ENCODE measurements at places on chromosomes 2 and 18.

DNA sequence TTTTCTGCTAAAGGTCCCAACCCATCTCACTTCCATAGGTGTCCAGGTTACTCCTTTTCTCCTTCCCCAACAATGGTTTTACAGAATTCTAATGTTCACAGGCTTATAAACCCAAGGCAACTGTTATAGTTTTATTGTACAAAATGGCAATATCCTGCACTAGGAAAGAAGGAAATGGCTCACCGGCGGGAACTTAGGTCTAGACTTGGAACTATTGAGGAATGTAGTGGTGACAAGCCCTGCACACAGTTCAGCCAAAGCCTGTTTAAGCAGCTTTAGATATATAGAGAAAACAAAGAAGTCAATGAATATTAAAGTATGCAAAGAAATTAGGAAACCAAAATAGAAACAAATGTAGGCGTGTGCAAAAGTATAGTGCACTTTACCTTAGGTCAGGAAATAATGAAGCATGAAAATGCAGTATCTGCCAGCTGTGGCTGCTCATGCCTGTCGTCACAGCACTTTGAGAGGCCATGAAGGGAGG is 22.7 kb upstream of the KCNG3 start:
- no peak for DNase-seq

- no peak for DNase-seq
These were observed 36.9 kb downstream of the REEP1 start for GRCh38 chr2:86300496-86300895.

DNA sequence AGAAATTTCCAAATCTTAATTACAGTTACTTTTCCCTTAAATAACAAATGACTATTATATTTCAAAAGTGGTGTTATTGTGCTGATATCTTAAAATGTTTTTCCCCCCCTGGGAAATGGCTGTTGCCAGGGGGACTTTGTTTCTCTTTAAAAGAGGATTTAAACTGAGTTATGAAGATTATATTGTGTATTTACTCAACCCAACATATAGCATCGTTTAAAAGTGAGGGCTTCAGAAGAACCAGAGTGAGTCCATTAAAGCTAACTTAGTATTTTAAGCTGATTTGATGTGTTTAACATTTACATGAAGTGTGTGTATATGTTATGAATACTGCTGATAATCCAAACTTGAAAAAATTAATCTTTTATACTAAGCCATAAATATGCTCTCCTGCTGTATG is 81.6 kb downstream of the COL5A2 start:
- no peak for DNase-seq

DNA sequence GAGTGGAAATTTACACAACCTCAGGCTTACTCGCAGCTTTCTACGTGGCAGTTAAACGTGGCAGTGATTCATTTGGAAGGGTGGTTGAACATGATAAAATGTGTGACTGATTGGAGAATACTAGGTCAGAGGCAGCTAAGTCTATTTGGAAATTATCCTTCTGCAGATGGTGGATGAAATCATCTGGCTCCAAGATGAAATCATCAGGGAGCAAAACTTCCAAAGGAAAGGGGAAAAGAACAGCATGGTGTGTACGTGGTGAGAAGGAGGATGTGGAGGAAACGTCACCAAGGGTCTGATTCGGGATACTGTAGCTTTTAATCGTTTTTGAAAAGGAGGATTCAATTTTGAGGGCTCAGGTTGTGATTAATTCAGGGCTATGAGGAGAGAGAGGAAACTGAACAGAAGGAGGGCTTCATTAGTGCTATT is 47.9 kb downstream of the COL3A1 start:
- DNase-seq: no peak

- no peak for DNase-seq
These were observed 849 bp downstream of the AQP4 start for GRCh38 chr18:26864658-26865057.

DNA sequence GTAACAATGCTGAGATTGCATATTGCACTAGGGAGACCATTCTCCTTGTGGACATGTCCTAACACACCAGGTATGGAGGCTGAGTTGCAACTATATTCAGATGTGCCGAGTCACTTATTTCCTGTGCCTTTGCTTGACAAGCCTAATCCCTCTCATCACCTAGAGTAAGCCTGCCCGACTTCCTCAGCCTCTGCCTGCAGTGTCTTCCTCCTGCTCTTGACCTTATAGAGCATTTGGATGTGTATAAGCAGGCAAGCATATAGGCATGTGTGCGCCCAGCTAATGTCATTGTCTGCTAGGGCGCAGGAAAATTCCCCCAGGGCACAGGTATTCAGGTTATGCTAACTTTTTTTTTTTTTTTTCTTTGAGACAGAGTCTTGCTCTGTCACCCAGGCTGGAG is 316.9 kb downstream of the CDH2 start:
- DNase-seq: no peak

DNA sequence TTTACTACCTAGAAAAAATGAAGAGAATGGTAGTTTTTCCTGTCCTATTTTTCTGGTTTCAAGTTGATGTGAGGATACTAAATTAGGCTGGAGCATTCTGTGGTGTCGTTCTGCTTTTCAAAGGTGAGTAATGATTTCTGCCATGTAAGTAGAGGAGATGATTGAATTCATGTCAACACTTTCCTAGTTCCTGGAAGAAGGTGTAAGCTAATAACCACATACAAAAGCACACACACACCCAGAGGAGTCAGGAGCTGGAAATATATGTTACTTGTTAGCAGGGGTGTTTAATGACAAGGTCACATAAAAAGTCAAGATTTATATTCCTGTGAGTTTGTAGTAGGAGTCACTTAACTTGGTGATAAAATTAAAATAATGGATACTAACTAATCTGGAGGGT is 172.1 kb downstream of the TMX3 start:
- DNase-seq: no peak

GRCh38 chr2:7116511-7116910 is 199.3 kb downstream of the RNF144A start:
- DNase-seq: no peak

- DNase-seq: no peak
These were observed 41.4 kb downstream of the FECH start for GRCh38 chr18:57544936-57545660.

- DNase-seq: no peak
These were observed 138.8 kb upstream of the ID2 start for GRCh38 chr2:8543060-8543382.

- no peak for DNase-seq
These were observed 76.6 kb downstream of the CCDC85A start for GRCh38 chr2:56260415-56260814.

DNA sequence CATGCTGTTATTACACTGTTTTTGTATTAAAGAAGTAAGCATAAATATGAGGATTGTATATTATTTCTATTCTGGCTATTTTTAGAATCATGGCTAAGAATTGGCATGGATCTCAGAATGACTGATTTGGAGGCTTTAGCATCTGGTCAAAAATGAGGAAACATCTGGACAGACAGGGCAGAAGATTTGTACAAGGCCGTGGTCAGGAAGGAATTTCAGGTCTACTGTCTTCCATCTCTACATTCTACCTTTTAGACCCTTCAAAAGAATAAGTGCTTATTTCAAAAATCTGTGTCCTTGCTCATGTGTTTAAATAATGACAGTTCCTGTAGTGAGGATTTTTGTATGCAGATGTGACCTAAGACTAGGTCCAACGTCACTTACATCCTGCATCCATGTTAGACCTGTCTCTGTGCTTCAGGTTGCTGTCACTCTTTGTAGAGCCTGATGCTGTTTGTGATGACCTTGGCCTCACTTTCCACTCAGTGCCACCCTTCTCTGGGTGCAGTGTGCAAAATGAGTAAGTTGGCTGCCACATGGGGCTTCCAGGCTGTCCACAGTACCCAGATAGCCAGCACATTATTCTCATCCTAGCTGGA is 54.7 kb upstream of the B3GNT2 start:
- no peak for DNase-seq

GRCh38 chr2:142867136-142867535 is 10.3 kb upstream of the KYNU start:
- no peak for DNase-seq

- DNase-seq: no peak
These were observed 204.0 kb downstream of the ARL4C start for GRCh38 chr2:234292962-234293243.

DNA sequence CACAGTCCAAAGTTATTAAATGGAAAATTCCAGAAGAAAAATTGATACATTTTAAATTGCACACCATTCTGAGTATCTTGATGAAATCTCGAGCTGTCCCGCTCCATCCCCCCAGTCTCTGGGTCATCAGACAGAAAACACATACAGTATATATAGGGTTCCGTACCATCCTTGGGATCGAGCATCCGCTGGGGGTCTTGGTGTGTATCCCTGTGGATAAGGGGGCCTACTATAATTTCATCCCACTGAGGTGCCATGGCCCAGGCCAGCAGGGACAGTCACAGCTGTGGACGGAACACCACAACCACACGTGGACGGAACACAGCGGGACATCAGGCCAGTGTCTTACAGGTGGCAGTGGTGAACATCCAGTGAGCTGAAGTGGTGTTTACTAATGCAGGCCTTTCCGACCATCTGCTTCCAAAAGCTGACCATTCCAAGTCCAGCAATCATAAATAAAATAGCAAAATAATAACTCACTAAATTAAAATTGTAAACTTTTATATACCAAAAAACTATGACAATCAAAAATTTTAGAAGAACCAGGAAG is 14.0 kb downstream of the TWIST2 start:
- no peak for DNase-seq

- DNase-seq: no peak
These were observed 70.4 kb downstream of the FECH start for GRCh38 chr18:57516056-57516455.

GRCh38 chr18:42028247-42028832 is 73.3 kb downstream of the PIK3C3 start:
- DNase-seq: no peak

DNA sequence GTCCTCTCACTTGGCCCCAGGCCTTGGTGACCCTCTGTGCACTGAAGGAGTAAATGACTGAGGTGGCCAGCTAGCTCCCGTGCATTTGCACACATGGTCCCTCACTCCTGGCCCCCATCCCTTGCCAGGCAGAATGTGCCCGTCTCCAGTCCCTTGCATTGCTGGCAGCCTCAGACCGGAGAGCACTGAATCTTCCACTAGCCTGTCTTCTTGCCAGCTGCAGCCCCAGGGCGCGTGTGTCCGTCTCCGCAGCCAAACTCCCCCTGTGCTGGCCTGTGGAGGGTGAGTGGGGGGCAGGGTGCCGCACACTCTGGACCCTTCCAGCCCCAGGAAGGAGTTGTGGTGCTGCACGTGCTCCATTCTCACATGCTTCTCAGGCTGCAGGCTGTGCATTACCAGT is 35.9 kb downstream of the INPP4A start:
- DNase-seq: no peak

DNA sequence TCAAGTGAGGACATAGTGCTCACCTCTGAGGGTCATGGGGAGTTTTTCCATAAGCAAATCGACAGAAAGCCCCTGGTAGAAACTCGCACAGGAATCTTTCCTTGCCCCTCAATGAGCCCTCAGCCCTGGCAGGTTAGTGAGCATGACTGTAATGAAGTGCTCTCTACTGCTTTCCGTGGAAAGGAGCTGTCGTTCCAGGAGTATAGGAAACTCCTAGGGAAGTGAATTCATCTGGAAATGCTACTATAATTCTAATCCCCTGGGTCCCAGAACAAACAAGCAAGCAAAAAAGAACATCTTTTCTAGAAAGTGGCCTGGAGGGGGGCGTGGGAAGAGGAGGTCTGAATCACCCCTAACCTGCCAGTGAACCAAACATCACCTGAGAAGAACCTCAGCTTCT is 18.1 kb downstream of the BCL2L11 start:
- DNase-seq: no peak

GRCh38 chr2:148614014-148614321 is 30.6 kb upstream of the EPC2 start:
- DNase-seq: no peak

- DNase-seq: no peak
These were observed 3.0 kb downstream of the TTC32 start for GRCh38 chr2:19898592-19899329.

DNA sequence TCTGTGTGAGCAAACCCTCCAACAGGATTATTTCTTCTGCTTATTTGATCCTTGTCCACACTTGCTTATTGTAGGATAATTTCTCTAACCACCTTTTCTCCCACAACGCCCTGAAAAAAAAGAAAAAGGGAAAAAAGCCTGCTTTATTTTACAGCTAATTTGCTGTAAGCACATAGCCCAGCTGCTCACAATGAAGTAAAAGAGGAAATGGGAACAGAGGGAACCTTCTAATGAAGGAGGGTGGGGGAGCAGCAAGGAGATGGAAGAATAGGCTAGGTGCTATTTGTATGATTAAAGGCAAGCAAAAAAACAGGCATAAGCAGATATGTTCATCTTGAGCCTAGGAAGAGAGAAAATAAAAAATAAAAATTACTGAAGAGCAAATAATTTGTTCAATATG is 331.6 kb downstream of the TXNL1 start:
- no peak for DNase-seq

- no peak for DNase-seq
These were observed 66.5 kb downstream of the SLC40A1 start for GRCh38 chr2:189514104-189514503.

DNA sequence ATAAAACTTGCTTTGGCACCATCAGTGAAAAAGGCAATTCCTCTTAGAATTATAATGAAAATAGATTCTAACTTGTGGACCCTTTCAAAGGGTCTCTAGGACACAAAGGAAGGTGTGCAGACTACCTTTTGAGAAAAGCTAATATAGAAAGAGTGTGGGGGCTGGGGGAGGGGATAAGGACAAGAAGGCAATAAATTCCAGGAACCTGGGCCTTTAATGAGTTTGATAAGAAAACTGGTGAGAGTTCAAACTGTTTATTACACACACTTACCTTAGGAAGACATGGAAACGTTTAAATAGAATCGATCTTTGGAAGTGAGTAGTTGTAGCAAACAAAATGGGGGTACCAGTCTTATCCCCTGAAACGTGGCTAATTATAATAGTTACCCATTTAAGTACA is 39.6 kb upstream of the PGAP1 start:
- DNase-seq: no peak

- no peak for DNase-seq
These were observed 101.8 kb upstream of the RPE start for GRCh38 chr2:209900638-209901037.

DNA sequence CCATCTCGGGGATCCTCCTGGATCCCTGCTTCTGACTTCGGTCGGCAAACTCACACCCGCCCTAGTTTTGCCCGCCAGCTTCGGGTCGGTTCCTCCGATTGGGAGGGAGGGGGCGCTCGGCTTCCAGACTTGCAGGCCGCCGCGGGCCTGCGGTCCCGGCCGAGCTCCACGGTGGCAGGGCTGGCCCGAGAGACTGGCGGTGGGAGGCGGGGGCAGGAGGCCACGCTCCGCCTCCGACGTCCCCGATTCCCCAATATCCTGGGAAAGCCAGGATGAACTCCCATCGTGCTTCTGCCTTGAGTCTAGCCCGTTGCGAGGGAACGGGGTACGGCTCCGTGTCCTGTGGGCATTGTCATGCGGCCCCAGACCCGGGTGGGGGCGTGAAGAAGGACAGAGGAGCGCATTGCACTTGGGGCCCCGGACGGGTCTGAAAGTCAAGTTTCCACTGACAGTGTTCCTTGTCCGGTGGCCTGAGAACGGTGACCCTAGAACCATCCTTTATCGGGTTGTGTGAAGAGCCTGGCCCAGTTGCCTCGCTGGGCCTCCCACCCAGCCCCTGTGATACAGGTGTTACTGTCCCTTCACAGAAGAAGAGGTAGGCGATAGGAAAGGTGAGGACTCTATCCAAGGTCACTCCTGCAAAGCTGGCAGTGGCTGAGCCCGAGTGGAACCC is 2.4 kb upstream of the INHBB start:
- no peak for DNase-seq

GRCh38 chr2:139867601-139868226 is 1087.5 kb upstream of the NXPH2 start:
- no peak for DNase-seq

All from esophagus squamous epithelium (tissue), 5 donors.